ENCODE measurements at places on chromosomes 4 and X. TPM values are rescaled to one million over a fixed set of nuclear protein-coding genes. Genes with fewer than 3 reads are reported as not detected.

The DHX15 gene
- 200 TPM for total RNA-seq

The REELD1 gene
- total RNA-seq = not detected

The KLKB1 gene
- total RNA-seq = not detected

The UGT8 gene
- total RNA-seq = not detected

The POU4F2 gene
- total RNA-seq = not detected

The SPIN2A gene
- not detected for total RNA-seq

The XAGE2 gene
- total RNA-seq = not detected

The UGT2B11 gene
- total RNA-seq = not detected

The MAGEC3 gene
- not detected for total RNA-seq

The PPEF2 gene
- not detected for total RNA-seq

The C4orf36 gene
- total RNA-seq = 0.32 TPM

The AFM gene
- total RNA-seq = not detected

The F8 gene
- 0.97 TPM for total RNA-seq

The SPRY1 gene
- total RNA-seq = 5.2 TPM

The MEPE gene
- total RNA-seq = not detected

The MSL3 gene
- 46.8 TPM for total RNA-seq

The JCHAIN gene
- not detected for total RNA-seq

The UGT2B15 gene
- not detected for total RNA-seq

The GAB1 gene
- total RNA-seq = 15.3 TPM

The FRMD7 gene
- total RNA-seq = not detected

The ATOH1 gene
- total RNA-seq = not detected

The USP27X gene
- 1.8 TPM for total RNA-seq

The CACNA1F gene
- not detected for total RNA-seq

The VEGFC gene
- total RNA-seq = 18.4 TPM

The CCSER1 gene
- total RNA-seq = 1.4 TPM

The KIF4A gene
- 22.5 TPM for total RNA-seq

The MAGEC1 gene
- total RNA-seq = not detected

The CXXC4 gene
- total RNA-seq = 0.32 TPM

The FRG2 gene
- total RNA-seq = not detected

The TMEM255A gene
- not detected for total RNA-seq

The FAM120C gene
- total RNA-seq = 3.8 TPM

The PABPC1L2B gene
- total RNA-seq = not detected

The TCEAL8 gene
- total RNA-seq = 102 TPM

The PAGE2B gene
- not detected for total RNA-seq

The TKTL1 gene
- total RNA-seq = not detected
